Stimulated activated CD8-positive, alpha-beta memory T cell treated with anti-CD3 and anti-CD28 coated beads, Interleukin-2, amount 100 ng/mL, for 48 hours (primary cell): ENCODE measurements at places on chromosomes 5 and 9.
A peak's percentile ranks its signal among the peaks of the same experiment; 100 is the strongest.

GRCh38 chr9:34623374-34624235 is 3.3 kb upstream of the DCTN3 start:
- no peak for DNase-seq

DNA sequence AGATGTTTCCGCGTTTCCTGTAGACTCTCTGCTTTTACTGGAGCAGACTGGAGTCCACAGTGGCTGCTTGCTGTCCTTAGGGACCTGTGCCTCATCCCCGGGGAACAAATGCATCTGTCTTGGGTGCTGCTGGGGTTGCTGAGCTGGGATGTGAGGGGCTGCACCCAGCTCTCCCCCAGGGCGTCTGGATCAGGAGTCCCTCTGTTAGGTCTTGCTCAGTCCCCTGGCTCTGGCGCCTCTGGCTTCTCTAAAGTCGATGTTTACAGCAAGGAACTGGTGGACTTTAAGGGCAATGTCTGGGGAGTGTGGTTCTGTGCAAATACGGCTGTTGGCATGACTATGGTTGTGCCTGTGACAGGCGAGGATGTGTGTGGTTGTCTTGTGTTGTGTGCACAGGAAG is 91.4 kb downstream of the CACNA1B start:
- DNase-seq, result no peak

DNA sequence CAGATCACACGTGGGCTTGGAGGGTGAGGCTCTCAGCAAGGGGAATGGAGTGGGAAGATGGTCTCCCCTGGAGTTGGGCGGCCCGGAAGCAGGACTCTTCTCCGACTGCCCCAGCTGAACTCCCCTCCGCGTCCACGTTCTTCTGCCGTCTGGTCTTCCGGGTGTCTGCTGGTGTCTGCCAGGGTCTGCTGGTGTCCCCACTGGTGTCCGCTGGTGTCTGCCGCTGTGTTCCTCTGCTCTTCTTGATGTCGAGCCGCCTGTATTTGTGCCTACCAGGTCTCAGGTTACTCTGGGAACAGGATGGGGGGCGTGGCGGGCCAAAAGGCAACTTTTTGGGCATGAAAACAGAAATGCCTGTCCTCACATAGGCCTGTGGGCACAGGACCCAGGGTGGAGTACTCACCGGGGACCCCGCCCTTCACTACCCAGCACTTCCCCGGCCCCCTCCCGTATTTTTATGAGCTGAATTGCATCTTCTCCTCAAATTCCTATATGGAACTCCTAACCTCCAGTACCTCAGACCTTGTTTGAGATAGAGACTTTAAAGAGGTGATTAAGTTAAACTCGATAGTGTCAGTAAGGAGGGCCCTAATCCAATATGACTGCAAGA is 675.4 kb downstream of the SEMA5A start:
- no peak for DNase-seq

DNA sequence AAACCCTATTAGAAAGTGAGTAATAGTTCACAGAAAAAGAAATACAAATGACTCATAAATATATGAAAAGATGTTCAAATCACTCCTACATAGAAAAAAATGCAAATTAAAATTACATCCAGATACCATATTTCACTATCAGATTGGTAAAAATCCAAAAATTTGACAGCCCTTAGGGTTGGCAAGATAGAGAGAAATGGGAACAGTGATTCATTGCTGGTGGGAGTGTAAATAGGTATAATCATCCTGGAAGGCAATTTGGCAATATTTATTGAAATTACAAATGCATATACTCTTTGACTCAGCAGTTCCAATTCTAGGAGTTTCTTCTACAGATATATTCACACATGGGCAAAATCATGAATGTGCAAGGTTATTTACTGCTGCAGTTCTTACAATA is 273.5 kb downstream of the NR2F1-AS1 start:
- no peak for DNase-seq

- DNase-seq, result no peak
These were observed 2031.8 kb upstream of the CDH6 start for GRCh38 chr5:29161399-29162291.

- no peak for DNase-seq
These were observed 49.2 kb upstream of the TNC start for GRCh38 chr9:115167175-115167574.

DNA sequence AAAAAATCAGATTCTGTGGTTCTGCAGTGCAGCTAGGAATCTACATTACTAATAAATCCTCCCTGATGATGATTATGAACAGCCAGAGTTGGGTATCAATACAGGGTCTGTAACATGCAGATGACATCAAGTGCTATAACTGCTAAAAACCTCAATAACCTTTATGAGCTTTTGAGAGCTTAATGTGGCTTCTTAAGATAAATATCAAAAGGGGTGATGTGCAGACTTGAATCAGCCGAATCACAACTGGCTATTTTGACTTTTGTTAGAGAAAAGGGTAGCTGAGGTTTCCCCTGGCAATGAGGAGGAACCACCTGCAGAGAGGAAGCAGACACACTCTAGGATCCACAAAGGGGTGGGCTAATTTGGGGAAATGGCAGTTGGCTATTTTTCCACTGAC is 30.2 kb downstream of the CAPSL start:
- no peak for DNase-seq

DNA sequence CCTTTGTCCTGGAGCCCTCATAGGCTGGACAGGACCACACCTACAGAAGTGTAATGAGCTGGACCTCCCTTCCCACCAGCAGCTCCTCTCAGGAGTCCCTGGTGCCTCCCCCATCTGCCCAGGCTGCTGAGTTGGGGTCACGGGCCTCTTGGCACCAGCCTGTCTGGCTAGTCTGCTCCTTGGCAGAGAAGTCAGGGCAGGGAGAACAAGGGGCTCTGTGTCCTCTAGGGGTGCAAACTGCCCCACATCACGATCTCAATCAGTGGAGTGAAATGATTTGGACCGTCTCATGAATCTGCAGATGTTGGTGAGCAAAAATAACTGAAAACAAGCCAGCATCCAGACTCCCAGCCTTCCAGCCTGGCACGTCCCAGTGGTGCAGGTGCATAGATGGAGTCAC is 14.9 kb upstream of the GFPT2 start:
- no peak for DNase-seq

- no peak for DNase-seq
These were observed 1771.7 kb upstream of the CDH9 start for GRCh38 chr5:28809811-28810750.

- no peak for DNase-seq
These were observed 293.2 kb downstream of the EPB41L4A start for GRCh38 chr5:112125903-112126302.

GRCh38 chr5:3612591-3613042 is 17.0 kb downstream of the IRX1 start:
- DNase-seq, result no peak

- no peak for DNase-seq
These were observed 27.7 kb upstream of the GPX3 start for GRCh38 chr5:150992705-150993104.

DNA sequence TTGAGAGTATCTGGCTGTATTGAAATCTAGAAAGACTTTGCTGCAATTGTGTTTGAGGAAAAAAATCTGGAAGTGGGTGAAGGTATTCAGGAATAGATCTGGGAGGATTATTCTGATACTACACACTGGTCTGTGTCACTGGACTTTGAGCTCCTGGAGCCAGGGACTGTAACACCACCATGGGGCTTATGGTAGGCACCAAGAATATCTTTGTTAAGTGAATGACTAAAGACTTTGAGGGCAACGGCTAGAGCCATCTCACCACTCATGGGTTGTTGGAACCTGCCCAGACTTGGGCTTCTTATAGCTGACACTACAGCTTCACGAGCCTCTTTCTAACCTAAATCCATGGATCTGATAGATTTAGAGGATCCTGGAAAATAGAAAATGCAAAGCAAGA is 10.2 kb downstream of the NFX1 start:
- DNase-seq, result no peak

DNA sequence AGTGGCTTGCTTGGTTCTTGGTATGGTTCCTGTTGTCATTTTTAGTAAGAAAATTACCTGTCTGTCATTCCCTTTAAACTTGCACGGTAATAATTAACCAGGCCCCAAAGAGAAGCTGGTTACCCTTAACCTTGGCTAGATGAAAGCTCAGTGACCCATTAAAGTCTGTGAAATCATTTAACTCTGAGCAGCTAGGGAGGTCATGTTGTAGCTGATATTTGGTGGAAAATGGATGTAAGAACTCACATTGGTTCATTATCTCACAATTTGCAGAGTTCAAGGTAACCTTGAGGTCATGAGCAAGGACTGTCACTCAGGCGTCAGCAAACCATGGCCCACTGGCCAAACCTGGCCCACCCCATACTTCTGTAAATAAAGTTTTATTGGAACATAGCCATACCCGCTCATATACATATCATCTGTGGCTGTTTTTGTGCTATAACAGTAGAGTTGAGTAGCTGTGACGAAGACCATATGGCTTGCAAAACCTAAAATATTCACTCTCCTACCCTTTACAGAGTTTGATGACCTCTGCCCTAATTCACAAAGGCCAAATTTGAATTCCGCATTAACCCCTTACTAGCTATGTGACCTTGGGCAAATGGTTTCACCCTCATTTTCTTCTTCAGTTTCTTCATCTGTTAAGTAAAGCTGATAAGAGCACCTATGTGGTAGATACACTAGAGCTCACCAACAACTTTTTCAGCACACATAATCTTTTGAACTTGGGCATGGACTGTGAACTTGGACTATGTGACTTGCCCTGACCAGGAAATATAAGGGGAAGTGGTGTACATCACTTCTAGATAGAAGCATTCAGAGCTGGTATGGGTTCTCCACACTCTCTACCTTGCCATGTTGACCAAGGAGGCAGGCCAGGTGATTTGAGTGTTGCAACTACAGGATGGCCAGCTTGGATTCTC is 61.5 kb upstream of the CPEB4 start:
- no peak for DNase-seq

DNA sequence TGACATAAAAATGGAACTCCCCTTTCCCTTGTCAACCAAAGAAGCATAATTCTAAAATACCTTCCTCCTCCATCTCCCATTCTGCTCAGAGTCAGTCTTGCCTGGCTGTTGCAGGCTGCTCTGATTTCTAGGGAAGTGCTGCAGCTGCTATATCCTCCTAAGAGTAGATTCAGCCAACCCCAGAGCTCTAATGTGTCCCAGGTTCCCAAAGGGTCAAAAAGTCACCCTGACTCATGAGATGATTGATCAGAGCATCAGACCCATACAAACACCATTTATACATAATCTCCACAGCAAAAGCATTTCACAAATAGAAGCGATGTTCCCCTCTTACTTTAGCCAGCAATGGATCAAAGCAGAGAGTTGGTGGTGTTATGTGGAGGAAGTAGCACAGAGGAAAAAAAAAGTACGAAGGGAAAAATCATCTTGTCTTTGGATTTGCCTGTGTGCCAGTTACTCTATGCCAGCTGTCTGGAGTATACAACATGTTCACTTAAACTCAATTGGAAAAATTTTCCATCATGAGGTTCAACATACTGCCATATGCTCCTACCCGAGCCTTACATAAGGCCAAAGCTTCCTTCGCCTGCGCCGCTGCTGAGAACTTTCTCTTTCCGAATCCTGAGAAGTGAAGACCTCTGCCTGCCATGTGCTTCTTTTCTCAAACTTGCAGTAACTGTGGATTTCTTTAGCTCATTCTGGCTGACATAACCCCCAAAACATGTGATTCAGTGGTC is 258.0 kb downstream of the TLE4 start:
- DNase-seq, result no peak

DNA sequence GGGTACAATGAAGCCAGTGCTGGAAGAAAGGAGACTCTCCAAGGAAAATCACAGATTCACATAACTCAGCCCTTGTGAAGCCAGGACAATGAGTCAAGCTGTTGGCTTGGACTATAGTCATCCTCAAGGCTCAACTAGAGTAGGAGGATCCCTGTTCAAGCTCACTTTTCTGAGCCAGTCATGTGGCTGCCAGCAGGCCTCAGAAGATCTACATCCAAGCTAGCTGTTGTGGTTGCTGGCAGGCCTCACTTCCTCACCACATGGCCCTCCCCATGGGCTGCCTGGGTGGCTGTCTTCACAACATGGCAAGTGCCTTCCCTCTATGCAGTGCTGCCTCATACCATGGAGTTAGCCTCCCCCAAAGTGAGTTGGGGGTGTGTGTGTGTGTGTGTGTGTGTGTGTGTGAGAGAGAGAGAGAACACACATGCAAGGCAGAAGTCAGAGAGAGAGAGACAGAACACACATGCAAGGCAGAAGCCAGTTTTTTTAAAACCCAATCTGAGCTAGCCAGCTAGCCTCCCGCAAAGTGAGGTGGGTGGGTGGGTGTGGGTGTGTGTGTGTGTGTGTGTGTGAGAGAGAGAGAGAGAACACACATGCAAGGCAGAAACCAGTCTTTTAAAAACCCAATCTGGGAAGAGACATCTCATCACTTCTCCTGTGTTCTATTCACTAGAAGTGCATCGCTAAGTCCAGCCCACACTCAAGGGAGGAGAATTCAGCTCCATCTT is 17.1 kb downstream of the SCAI start:
- DNase-seq, result peak; percentile 66

DNA sequence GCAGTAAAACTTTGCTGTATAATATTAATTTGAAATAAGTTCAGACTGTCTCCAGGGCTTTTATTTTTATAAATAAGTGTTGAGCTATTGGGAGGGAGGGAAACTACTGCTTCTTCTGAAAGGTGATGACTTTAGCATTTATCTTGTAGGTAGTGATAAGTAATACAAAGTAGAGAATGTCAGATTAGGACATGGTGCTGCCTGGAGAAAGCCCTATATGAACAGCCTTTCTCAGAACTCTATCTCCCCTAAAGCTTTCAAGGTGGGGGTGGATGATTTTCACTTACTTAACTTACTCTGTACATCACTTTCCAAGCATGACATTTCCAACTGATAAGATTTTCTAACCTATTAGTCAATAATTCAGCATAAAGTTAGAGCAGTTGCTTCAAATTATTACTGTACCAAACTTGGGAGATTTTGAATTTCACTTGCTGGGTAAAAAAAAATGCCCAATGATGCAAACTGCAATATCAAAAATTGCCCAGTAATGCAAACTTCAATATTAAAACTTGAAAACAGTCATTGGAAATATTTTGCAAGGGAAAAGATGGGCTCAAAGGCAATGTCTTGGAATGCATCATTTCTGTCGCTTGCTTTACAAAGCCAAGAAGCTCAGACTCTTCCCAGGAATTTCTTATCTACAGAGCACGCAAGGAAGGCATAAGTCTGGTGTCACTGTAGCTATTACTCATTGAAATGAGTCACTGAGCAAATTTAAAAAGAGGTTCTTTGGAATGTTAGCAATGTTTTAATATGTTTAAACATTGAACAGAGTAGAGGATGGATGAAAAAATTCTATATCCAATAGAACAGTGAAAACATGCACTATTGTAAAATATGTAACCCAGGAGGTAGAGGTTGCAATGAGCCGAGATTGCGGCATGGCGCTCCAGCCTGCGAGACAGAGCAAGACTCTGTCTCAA is 569.5 kb downstream of the PSAT1 start:
- no peak for DNase-seq

GRCh38 chr9:17488662-17489061 is 90.2 kb upstream of the SH3GL2 start:
- DNase-seq, result no peak

DNA sequence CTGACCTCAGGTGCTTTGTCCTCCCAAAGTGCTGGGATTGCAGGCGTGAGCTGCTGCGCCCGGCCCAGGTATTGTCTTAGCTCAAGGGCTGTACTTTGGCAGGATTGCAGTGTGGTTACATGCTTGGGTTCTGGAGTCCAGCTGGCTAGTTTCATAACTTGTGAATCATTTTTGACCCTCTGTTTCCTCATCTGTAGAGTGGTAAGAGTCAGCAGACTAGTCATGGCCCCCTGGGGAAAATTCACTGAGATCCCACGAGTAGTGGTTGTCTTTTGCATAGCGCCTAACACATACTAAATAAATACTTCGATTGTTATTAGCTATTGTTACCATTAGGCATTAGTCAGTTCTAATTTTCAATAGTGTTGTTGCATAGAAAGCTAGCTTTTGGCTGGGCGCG is 14.3 kb downstream of the PTPA start:
- DNase-seq, result no peak

- DNase-seq, result no peak
These were observed 5.1 kb downstream of the IGFBPL1 start for GRCh38 chr9:38419181-38419580.
